ENCODE measurements at places on chromosomes 11 and 22.

DNA sequence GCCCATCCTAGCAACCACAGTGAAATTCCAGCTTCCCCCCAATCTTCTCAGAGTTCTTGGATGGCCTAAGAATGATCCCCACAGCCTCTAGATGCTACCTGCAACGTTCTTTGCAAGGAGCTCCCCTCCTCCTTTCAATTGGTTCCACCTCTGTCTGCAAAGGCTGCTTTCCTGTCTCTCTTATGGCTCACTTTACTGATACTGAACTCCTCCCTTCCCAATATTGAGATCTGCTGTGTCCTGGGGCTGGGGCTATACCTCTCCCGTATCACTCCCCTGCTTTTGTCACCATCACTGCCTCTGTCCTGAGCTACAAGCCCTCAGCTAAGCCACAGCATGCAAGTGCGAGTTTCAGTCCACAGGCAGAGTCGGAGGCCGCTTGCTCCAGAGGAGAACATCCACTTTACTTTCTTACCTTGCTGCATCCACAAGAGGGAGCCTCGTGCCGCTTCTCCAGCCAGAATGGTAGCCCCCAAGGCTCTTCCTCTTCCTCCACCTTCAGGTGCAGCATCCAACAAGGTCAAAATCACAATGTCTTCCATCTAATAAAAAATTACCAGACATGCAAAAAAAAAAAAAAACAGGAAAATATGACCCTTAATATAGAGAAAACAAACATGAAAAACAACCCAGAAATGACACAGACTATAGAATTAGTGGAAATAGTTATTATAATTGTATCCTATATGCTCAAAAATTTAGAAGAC lies 48.6 kb upstream of the TMEM45B start:
- DNase-seq, result no peak

DNA sequence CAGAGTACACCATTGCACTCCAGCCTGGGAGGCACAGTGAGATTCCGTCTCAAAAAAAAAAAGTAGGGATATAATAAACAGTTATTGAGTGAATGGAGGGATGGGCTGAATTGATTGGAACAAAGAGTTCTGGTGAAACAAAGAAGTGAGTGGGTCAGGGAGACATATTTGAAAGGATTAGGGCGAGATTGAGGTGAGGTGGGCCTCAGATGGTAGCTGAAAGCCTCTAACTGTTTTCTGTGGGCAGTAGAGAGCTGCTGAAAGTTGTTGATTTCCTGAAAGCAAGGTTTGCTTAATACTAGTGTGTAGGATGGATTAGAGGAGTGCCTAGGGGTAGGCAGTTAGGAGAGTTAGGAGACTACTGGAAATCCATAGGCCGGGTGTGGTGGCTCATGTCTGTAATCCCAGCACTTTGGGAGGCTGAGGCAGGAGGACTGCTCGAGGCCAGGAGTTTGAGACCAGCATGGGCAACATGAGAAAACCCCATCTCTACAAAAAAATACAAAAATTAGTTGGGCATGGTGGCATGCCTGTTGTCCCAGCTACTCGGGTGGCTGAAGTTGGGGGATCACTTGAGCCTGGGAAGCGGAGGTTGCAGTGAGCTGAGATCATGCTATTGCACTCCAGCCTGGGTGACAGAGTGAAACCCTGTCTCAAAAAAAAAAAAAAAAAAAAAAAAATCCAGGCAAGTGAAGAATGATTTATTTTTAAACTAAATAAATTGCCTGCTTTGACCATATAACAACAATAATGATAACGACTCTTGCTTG lies 41.4 kb upstream of the PTPRJ start:
- DNase-seq, result no peak

GRCh38 chr11:119422809-119423508 lies at the start of gene THY1:
THY1 (minus strand) TSS chr11:119423172; CDS start chr11:119420905, 2,267 bp downstream.
- DNase-seq, result peak; percentile 41

DNA sequence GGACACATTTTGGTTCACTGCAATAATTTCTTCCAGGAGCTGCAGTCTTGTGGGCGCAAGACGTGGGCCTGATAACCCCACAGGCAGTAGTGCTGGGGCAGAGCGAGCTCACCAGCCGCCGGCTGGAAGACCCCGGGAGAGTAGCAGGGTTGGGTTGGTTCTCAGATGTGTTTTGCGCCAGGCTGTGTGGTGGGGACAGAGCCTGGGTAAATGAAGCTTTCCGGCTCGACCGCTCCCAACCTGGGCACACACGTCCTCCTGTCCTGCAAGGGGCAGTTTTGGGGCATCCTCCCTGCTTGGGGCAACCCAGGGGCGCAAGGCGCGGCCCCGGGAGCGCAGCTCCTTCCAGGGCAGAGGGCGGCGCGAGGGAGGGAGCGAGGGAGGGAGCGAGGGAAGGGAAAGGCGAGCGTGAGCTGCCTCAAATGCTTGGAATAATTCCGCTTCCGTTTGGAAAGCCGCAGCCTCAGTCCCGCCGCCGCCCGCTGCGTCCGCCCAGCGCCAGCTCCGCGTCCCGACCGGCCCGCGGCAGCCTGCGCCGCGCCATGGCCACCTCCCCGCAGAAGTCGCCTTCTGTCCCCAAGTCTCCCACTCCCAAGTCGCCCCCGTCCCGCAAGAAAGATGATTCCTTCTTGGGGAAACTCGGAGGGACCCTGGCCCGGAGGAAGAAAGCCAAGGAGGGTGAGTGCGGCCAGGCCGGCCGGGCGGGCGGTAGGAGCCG lies at the start of gene PARVA:
TSS of gene PARVA (plus strand) at position 466 of the 718 bp plus-strand sequence. CDS start at position 543, 77 bp downstream.
- no peak for DNase-seq

DNA sequence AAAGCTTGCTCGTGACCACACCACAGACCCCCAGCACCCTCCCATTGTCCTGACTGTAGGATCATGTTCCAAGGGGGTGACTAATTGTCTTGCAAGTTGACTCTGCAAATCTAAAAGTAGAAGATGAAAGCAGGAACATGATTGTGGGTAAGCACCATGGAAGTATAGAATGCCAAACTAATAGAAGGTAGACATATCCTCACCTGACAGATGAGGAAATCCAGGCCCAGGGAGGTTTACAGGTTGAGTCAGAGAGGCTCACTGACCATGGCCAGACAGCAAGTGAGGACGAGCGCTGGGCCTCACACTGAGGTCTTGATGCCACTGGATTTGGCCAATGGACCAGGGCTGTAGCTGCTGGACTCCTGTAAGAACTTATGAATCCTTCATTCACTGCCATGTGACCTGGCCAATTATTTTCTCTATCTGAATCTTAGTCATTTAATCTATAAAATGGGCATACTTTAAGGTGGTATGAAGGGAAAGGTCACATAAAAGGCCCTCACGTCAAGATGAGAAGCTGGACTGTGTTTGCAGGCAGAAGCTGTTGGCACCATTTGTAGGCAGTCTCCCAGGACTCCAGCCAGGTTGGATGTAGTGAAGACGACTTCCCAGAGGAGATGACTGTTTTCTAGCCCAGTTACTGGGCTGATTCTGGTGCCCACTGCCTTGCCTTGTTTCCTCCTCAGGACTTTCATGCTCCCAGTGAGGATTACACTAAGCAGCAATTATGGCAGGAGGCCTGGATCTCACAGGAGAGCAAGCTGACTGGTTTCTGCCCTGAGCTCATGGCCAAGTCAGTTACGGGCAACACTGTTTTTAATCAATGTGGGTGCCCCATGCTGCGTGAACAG lies 54.6 kb downstream of the GAB4 start:
- DNase-seq, result no peak

DNA sequence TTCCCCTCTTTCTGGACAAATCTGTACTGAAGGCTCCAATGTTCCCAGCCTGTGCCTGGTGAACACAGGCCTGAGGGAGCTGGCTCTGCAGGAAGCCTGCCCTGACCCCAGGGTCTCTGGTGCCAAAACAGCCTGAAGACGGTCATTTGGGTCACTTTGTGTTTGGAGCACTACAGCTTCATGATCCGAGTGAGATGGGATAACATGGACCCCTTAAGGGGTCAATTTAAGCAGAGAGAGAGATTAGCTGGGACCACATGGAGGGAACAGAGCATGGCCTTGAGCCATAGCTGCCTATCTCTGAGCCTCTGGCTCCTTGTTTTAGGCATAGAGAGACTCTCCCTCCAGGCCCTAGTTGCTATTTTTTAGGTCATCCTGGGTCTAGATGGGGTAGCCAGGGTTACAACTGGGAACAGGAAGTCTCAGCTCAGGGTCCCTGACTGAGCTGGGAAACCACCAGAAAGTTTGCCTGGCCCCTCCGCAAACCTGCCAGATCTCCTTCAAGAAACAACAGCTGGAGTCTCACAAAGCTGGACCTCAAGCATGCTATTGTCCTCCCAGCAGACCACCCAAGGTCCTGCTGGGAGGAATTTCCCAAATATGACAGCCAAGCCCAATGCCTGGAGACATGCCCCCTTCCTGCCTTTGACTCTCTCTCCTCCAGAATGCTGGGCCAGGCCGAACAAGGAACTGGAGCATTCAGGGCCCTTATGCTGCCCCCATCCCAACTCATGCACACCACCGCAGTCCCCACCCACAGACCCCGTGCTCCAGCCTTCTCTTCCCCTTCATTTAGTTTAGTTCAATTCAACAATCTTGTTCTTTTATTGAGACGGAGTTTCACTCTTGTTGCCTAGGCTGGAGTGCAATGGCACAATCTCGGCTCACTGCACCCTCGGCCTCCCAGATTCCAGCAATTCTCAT lies 4.0 kb downstream of the SLCO2B1 start:
- DNase-seq, result no peak

GRCh38 chr22:19848298-19849224 lies 6.1 kb downstream of the GNB1L start:
- no peak for DNase-seq

DNA sequence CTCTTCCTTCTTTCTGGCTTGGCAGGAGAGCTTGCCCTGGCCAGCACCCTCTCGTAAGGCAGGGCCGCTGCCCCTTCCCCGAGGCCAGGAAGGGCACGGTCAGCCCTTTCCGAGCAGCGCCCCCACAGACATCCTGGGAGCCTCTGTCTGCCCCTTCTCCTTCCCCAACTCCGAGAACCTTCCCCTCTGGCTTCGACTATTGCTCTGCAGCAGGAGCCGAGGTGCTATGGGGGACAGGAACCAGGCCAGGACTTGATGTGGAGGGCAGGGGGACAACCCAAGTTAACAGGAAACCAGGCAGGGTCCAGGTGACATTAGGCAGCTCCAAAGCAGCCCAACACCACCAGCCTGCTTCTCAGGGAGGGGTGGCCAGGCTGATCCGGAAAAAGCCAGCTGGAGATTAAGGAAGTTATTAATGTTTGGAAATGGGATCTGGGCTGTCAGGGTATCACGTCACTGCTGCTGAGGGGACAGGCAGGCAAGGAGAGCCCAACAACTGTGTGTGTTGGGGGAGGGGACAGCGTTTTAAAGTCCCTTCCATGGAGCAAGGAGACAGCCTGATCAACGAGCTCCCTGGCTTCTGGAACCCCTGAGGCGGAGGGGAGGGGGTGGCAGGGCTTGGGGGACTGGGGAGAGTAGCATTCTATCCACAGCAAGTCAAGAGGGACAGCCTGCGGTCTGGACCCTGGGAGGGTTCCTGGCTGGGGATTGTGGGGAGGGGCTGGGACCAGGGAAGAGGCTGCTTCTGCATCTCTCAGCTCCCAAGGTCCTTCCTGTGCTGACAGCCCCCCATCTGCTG lies 27.3 kb downstream of the SYT7 start:
- no peak for DNase-seq

- DNase-seq, result peak; percentile 76
Observed at GRCh38 chr22:36409911-36410756, 22.4 kb upstream of the MYH9 start.

GRCh38 chr11:75801362-75802020 lies 13.5 kb upstream of the UVRAG start:
- DNase-seq, result no peak

DNA sequence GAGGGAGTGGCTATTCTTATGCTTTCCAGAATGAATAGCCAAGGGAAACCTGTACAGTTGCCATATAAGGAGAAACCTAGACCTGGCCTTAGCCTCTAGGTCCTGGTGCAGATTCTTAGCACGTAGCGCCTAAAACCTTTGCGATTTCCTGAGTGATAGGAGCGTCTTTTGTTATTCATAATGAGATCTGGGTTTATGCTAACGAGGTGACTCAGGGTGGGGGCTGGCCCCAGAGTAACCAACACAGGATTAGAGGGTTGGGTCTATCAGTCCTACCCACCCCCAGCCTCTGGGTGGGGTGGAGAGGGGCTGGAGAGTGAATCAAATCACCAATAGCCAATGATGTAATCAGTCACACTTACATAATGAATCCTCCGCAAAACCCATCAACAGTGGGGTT lies 73.4 kb upstream of the PARVG start:
- no peak for DNase-seq

GRCh38 chr11:66866511-66866986 lies 9.7 kb downstream of the LRFN4 start:
- DNase-seq, result no peak

GRCh38 chr11:46348566-46349401 lies 1.5 kb downstream of the DGKZ start:
- no peak for DNase-seq

GRCh38 chr11:19391026-19391425 lies 150.3 kb upstream of the E2F8 start:
- DNase-seq, result no peak

DNA sequence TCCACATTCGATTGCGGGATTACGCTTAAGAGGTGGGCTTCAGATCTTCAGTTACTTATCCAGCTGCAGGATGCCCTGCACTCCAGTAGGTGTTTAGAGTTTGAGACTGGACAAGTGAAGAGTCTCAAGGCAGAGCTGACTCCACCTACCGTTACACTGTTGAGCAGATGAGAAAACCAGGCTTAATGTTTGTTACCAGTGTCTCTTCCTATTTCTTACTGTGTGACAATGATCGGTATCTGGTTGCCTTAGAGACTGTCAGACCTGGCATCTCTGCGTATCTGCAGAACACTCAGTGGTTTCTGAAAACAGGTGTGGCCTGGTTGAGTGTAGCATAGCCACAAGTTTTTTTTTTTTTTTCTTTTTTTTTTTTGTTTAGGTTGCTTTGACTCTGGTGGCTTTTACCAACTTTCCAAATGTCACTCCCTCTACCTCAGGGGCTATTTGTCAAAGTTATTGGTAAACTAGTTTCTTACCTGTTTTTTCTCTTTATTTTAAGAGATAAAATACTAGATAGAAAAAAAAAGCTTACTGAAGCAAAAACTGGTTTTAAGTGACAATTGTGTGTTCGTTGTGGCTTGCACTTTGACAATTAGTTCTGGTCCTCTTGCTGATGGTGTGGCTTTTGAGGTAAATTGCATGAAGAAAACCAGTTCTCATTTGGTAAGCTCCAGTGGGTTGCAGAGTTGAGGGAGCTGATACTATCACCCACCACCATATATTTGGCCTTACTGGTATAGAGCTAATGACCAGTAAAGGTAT lies 284.8 kb downstream of the ETS1 start:
- no peak for DNase-seq

DNA sequence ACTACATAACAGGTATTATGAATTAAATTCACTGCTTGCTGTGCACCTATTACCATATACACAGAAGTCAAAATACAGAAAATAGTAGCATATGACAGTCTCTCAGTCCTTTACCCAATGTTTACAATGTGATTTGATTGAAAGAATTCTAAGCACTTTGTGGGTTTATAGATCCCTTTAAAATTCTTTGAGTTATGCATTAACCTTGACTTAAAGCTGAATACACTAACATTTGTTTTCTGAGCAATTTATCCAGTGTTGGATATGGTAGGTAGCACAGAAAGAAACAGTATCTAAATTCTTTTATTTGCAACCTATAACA lies 230.8 kb upstream of the DDI1 start:
- no peak for DNase-seq

- DNase-seq, result no peak
Observed at GRCh38 chr11:131581046-131581445, 210.6 kb downstream of the NTM start.

- peak; percentile 75 for DNase-seq
Observed at GRCh38 chr11:92830377-92831155, 138.9 kb upstream of the MTNR1B start.

- DNase-seq, result no peak
Observed at GRCh38 chr11:104000798-104001197, 35.6 kb upstream of the DDI1 start.

- no peak for DNase-seq
Observed at GRCh38 chr22:37079668-37080171, 28.2 kb downstream of the KCTD17 start.

Measured in cerebellar nuclear complex (tissue), 1 donor.